ENCODE measurements at places on chromosomes 12 and 14.

DNA sequence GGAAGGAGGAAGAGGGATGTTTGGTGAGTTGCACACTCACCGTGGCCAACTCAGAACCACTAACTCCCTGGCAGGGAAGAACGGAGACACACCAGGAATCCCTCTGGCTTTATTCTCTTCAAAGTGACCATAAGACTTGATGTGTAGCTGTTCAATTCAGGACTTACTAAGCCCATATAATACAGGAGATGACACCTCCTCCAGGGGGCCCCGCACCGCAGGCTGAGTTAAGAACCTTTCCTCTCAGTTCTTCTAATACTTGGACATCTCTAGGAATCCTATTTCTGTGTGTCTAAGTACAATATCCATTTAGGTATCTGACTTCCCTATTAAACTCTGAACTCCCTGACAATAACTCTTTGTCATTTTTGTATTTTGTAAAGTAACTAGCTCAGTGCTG, 49.5 kb downstream of the DCAF4 start:
- no peak for DNase-seq

DNA sequence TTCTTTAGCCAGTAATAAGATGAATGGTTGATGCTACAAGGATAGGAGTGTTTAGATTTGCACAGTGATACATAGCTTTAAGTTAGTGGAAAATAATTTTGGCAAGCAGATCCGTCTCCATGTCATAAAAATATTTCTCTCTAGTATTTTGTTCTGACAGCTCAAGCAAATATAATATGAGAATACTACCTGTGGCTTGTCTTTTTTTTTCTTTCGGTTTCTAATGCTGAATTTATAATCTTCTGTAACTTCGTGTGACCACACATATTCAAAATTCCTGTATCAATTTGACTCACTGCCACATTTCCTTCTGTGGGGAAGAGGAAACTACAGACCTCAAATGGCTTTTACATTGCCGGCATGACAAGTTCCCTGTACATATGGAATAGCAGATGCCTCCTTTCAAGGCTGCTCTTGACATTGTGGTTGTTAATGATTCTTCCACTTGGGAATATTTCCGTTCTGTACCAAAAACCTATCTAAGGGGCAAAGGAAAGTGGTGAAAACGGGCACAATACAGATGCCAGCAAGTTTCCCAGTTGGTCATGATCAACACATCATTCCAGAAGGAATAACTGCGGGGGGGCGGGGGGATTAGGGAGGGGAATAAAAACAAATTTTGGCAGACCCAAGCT, 103.6 kb upstream of the CCDC91 start:
- no peak for DNase-seq

- DNase-seq, result no peak
Measured at GRCh38 chr14:72801836-72802587, 91.9 kb downstream of the DPF3 start.

GRCh38 chr14:24710403-24711112, 76.6 kb upstream of the GZMB start:
- peak; percentile 71 for DNase-seq

GRCh38 chr14:61551384-61551783, 143.9 kb upstream of the HIF1A start:
- no peak for DNase-seq

DNA sequence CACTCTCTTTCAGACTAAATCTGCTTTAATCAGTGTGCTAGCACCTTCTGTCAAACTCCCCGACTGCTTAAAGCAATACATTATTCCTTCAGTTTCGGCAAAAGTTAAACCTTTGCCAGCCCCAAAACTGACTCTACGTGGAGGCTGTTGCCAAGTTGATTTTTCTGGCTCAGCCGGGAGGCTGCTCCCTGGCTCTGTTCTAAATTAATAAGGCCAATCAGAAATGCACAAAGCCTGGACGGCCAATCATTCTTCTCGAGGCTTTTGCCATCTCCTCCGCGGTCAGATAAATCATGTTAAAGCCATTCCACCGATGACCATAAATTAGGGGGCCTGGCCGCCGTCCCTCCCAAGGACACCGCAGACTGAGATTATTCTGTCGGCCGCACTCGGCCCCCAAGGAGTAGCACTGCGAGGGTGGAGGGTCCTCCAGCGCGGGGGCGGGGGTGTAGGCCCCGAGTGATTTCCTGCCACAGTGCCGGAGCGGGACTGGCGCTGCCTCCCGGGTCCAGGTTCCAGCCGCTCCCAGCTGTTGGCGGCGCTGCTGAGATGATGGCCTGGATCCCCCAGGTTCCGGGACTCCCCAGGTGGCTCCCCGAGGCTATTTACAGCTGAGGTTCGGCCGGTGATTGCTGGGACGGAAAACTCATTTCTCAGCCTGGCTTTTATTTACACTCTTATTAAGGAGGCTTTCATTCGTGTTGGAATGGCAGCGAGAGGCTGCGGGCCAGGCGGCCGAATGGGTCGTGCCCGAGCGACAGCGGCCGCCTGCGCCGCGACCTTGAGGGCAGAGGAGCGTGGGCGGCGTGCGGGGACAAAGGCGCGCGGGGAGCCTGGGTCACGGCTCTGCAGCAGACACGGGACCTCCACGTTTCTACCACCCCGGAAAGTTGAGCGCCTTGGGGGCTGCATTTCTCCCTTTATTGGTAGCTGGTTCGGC, 165.1 kb downstream of the MON2 start:
- DNase-seq, result peak; percentile 17

DNA sequence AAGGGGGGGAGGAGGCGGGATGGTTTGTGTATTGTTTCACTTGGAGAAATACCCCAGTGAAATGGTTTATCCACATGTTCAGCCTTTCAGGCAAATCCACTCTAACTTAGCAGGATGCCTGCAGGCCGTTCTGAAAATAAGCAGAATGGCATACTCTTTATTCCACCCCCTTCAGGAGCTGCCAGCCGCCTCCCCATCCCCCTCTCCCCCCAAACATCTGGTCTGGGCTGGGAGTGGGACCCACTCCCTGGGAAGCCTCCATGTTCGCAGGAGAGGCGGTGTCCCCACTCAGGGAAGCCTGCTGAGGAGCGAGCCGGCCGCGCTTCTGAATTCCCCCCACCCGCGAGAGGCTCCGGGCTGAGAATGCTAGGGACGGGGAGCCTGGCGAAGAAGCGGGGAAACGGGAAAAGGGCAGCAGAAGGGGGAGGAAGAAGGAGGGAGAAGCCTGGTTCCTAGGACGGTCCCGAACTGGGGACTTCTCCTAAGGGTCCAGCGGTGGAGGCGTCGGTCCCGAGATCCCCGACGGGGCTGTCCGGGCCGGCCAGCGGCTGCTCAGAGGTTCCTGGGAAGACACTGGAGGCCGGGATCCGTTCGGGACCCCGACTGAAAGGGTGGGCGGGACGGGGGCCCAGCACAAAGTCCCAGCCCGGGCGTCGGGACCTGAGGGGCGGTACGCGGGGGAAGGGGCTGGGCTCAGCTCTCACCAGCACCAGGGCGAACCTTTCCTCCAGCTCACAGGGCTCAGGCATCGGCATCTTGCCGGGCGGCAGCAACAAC, 666 bp downstream of the FMNL3 start:
- DNase-seq, result peak; percentile 7

- DNase-seq, result no peak
Measured at GRCh38 chr12:111838353-111838752, 3.7 kb upstream of the MAPKAPK5 start.

GRCh38 chr12:25503666-25504065, 49.4 kb downstream of the LMNTD1 start:
- no peak for DNase-seq

DNA sequence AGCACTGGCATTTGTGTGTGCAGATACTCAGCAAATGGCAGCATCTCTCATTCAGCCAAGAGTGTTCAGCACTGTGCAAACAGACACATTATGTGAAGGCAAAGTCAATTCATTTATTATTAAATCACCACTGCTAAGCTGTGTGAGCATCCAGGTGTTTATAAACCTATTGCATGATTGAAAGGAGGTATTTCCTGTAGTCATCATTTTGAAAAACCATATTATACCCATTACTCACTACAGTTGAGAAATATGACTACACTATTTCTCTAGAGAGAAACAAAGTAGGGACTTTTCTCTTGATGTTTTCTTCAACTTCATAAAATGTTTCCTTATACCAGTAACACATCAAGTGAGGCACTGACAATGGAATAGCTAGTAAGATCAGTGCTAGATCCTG, 13.7 kb downstream of the SPX start:
- DNase-seq, result no peak

DNA sequence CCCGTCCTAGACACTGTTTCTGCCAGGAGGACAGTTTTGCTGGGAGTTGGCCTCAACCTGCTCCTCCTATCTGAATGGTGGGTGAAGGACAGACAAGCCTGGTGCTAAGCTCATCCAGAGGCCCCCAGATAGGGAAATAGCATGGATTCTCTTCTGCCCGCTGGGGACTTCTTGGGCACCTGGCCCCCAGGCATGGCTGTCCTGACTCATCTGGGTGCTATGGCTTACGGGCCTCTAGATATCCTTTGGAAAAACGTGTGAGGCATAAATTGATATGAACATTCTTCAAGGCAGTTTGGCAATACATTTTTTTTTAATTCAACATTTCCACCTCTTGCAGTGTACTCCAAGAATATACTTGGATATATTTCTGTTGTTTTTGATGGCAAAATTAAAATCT, 8.6 kb downstream of the TECPR2 start:
- no peak for DNase-seq

DNA sequence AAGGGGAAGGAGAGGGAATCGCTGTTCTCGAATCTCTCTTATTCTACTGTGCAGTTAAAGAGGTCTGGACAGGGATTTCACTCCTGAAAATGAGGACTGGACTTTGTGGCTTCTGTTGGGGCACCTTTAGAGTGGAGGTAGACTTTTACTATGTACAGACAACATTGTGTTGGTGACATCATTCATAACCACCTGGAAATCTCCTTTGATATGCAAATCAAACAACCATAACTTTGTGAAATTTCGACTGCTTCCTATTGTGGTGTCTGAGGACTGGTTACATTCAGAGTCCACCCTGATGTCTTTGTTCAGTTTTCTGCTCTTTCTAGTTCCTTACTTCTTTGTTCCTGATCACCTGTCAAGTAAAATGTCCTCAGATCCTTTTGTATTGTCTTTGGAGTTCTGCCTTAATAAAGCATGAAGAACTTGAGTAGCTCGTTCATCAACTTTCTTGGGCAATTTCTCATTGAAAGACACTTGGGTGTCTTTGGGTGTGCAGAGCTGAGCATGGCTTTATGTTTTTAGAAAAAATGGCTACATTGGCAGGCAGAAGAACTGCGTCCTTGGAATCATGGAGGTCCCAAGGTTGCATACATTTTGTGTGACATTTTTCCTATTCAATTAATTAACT, 29.8 kb downstream of the LRRK2 start:
- DNase-seq, result no peak

DNA sequence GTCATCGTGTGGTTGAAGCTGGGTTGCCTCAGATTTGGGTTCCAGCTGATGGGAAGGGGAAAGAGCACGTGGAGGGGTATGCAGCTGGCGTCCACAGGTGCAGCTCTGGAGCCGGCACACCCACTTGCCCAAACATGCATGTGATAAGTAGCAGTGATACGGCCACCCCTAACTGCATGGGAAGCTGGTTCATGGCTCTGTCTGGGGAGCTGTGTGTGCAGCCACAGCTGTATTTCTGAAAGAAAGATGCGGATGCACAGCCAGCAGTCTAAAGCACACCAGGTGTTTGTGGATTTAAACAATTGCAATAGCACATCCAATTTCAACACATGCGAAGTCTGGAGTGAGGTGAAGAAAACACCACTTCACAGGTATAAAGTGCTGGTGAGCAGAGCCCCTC, 181.4 kb downstream of the EFCAB11 start:
- DNase-seq, result no peak

DNA sequence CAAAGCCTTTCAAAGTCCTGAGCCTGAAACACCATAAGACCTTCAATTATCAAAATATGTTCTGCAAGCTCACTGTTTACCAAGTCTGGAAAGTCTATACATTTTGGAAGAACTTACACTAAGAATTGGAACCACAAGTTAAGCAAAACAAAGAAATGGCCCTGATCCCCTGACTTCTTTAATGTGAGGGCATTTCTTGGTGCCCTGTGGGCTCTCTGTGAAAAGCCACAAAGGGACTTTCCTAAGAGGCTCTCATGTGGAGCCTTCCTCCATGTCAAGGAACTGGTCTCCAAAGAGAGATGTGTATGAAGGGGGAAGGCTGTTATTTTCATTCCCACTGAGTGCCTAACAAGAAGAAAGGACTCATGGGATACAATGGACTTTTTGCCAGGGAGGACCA, 13.5 kb upstream of the MYH6 start:
- DNase-seq, result no peak

GRCh38 chr12:40331886-40332285, 107.1 kb downstream of the LRRK2 start:
- DNase-seq, result no peak

- DNase-seq, result no peak
Measured at GRCh38 chr14:49621114-49621881, 699 bp downstream of the MGAT2 start.

DNA sequence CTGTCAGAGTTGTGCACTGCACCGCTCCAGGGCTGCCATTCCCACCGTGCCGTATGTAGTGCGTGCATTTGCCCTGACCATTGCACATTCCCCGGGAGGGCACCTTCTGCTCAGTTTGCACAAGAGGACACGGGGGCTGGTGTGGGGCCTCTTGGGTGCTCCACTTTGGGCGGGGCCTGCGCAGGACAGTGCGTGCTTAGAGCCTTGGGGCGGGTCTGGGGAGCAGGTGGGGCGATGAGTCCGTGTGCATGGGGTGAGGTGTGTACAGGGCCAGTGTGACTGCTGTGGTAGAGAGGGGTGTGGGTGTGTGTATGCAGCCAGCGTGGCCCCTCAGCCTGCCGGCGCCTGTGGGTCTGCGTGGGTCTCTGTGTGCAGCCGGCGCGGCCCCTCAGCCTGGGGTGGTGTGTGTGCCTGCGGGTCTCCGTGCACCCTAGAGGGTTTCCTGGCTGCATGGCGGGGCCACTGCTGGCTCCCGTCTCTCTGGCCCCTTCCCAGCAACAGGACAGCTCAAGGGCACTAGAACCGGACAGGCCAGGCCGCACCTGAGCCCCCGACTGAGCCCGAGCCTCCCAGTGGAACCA, 31.9 kb downstream of the FBRSL1 start:
- DNase-seq, result no peak

- DNase-seq, result no peak
Measured at GRCh38 chr12:6703631-6704030, 3.0 kb upstream of the PIANP start.

- DNase-seq, result no peak
Measured at GRCh38 chr12:71591601-71592000, 72.0 kb downstream of the ZFC3H1 start.

- DNase-seq, result no peak
Measured at GRCh38 chr12:29844667-29845066, 60.9 kb upstream of the TMTC1 start.

Measured in CD4-positive, alpha-beta T cell treated with Interleukin-21 for 1 hour (primary cell).